ENCODE measurements at places on chromosomes 11 and 22.

- no peak overlapping the region for H3K27ac ChIP-seq
- DNase-seq: no peak
- no peak overlapping the region for H3K4me3 ChIP-seq
- H3K4me1 ChIP-seq: no peaks in the 10 kb centered on the region
- no peaks in the 10 kb centered on the region for H3K36me3 ChIP-seq
- H3K27me3 ChIP-seq: peaks cover 1% of the 10 kb centered on the region
These were observed 72.9 kb downstream of the KIRREL3 start for GRCh38 chr11:126927623-126928022.

DNA sequence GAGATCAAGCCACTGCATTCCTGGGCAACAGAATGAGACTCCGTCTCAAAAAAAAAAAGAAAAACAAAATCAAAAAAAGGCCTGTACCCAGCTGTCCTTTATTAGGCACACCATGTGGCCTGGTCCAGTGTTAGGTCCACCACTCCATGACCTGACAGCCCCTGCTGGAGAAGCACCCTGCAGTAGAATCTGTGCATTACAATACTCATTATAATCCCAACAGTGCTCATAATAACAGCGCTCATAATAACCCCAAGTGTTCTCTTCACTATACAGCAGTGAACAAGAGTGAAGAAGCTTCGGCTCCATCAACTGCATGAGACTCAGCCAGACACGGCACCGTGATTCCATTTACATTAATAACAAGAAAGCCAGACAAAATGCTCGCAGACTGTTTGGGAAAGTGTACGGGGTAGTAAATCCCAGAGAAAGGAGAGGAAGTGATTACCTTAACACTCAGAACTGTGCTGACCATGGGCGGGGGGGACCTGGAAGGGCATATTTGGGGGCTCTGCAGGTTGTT lies 8.9 kb upstream of the EHD1 start:
- DNase-seq: no peak
- no peak overlapping the region for H3K4me3 ChIP-seq
- peak overlapping the region; percentile 40 for H3K27ac ChIP-seq
- H3K36me3 ChIP-seq: no peaks in the 10 kb centered on the region
- H3K4me1 ChIP-seq: peaks cover 28% of the 10 kb centered on the region

DNA sequence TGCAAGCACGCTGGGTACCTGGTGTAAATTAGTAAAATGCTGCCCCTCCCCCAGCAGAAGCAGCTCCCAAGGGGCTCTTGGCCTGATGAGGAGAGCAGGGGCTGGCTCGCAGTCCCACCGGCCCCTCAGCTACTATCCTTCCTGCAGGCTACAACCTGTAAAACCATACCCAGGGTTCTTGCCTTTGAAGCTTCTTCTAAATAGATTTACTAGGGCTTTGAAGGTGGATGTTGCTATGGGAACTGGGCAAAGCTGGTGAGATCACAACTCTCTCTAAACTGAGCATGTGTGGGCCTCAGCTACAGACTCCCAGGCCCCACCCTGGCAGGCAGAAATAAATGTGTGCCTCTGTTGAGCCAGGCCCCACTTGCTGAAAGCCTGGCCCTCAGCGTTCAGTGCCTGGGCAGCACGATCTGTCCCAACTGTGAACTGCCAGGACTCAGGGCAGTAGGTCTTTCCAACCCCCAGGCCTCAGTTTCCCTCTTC lies 18.5 kb downstream of the CD5 start:
- no peak for DNase-seq
- peak overlapping the region; percentile 17 for H3K4me3 ChIP-seq
- peaks cover 54% of the 10 kb centered on the region for H3K4me1 ChIP-seq
- peak overlapping the region; percentile 57 for H3K27ac ChIP-seq
- peaks cover 75% of the 10 kb centered on the region for H3K36me3 ChIP-seq
- H3K27me3 ChIP-seq: no peaks in the 10 kb centered on the region

GRCh38 chr11:46900091-46900746 lies 18.1 kb downstream of the LRP4 start:
- H3K4me1 ChIP-seq: no peaks in the 10 kb centered on the region
- no peaks in the 10 kb centered on the region for H3K36me3 ChIP-seq
- DNase-seq: no peak
- H3K27ac ChIP-seq: no peak overlapping the region
- H3K27me3 ChIP-seq: no peaks in the 10 kb centered on the region
- H3K4me3 ChIP-seq: no peak overlapping the region

Data from activated T-helper 1 cell treated with anti-CD3 and anti-CD28 coated beads, Interleukin-12 subunit alpha, Interleukin-12 subunit beta, Interleukin-2, Interleukin-4 antibody, amounts not matched to agents 30 ng/mL and 10 ng/mL and 1 ng/mL, durations not matched to agents 14 hours and 24 hours and 36 hours (primary cell).